Stimulated activated CD4-positive, alpha-beta T cell treated with anti-CD3 and anti-CD28 coated beads, Interleukin-2, amount 100 ng/mL, for 4 hours (primary cell): ENCODE measurements at places on chromosomes 1 and 21.

- no peak for DNase-seq
Observed at GRCh38 chr1:1220197-1220596, 6.2 kb upstream of the TNFRSF4 start.

DNA sequence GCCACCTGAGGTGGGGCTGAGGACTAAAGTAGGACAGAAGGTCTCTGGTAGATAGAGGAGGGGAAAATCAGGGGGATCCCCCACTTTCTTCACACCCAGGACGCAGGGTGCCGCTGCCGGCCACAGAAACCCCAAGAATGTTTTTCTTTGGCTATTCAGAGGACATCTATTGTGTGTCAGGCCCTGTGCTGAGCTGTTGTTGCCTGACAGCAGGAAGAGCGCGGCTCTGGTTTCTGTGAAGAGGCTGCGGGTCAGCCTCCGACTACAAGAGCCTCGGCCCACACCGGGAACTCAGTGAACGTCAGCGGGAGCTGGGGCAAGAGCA is 407 bp upstream of the PIGV start:
- peak; percentile 41 for DNase-seq

- DNase-seq = no peak
Observed at GRCh38 chr21:34875830-34876229, 173.3 kb downstream of the RUNX1 start.

DNA sequence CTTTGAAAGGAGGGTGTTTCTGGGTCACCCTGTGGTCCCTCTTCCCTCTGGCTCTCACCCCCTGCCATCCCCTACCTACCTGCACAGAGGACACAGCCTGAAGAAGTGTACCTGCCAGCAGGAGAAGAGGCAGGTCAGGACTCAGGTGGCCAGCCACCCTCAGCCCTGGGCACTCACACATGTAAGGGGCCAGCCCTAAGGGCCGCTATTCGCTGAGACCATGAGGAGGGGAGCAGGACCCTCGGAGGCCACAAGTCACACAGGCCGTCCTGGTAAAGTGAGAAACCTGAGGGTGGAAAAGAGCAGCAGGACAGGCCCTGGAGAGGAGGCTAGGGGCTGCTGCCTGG is 1.2 kb downstream of the ZNF692 start:
- DNase-seq = no peak

- DNase-seq = no peak
Observed at GRCh38 chr1:203993256-203993655, 79.7 kb upstream of the SOX13 start.

GRCh38 chr1:204730826-204731459 is 45.4 kb upstream of the LRRN2 start:
- DNase-seq = no peak

DNA sequence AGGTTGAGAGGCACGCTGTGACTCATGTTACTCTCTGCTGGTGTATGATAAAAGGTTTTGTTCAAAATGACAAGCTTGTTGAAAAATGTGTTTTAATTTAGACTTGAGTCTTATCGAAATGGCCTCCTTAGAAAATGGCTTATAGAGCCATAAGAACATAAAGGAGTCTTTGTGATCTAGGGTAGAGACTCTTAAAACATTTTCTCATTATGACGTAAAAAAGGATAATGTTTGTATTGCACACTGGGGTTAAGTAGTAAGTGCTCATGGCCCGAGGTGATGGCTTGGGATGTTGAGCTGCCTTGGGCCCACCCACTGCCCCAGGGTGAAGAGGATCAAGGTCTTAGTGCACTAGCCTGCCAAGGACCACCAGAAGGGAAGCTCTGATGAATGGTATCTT is 117.4 kb downstream of the DISC1 start:
- DNase-seq = no peak
